ENCODE measurements at places on chromosomes 3 and 15. TPM values are rescaled to one million over a fixed set of nuclear protein-coding genes. Genes with fewer than 3 reads are reported as not detected.

The DAZL gene
- not detected for total RNA-seq

DNA sequence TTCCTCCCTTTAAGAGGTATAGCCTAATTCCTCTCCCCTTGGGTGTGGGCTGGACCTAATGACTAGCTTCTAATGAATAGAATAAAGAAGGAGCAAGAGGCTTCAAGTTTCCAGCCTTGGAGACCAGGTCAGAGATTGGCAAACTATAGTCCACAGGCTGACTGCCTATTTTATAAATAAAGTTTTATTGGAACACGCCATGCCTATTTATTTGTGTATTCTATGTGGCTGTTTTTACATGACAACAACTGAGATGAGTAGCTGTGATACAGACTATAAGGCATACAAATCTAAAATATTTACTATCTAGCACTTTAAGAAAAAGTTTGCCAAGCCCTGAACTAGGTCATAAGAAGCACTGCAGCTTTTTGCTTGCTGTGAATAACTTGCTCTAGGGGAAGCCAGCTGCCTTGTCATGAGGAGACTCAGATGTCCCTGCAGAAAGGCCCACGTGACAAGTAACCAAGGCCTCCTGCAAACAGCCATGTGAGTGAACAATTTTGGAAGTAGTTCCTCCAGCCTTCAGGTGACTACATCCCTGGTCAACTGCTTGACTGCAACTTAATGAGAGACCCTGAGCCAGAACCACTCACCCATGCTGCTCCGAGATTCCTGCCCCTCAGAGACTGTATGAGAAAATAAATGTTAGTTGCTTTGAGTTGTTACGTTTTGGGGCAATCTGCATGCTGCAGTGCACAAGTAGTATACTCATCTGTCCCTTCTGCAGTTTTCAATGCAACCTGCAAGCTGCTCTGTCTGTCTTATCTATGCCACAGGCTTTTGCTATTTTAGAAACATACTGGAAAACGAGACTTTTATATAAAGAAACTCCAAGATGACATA, 21.1 kb upstream of the MAP3K13 start:
- no peak for DNase-seq

The POLR2H gene
- total RNA-seq, result 73.9 TPM

The TCAIM gene
- 19.3 TPM for total RNA-seq

- no peak for DNase-seq
Measured at GRCh38 chr3:75906555-75907112, 121.3 kb upstream of the ZNF717 start.

The SH2D7 gene
- total RNA-seq, result not detected

DNA sequence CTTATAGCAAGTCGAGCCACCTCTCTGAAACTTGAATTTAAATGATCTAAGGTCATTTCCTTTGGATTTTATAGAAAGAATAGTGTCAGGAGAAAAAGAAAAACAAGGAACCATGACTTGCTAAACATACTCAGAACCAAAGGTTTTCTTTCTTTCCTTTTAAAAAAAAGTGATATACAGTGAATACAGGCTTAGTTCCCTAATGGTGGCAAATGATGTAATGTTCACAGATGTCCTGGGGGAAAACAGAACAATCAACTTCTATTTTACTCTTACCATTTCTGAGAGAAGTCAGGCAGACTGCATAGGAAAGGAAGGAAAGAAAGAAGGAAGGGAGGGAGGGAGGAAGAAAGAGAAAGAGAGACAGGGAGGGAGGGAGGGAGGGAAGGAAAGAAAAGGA, 56.5 kb downstream of the ST6GAL1 start:
- no peak for DNase-seq

The FBXO40 gene
- not detected for total RNA-seq

The CRYBG3 gene
- 13.1 TPM for total RNA-seq

Data from activated CD4-positive, alpha-beta memory T cell treated with anti-CD3 and anti-CD28 coated beads, Interleukin-2, amount 10 ng/mL, durations not matched to agents 7 days and 5 days (primary cell).